ENCODE measurements at places on chromosomes 13 and 19. TPM values are rescaled to one million over a fixed set of nuclear protein-coding genes. Genes with fewer than 3 reads are reported as not detected.

The CABP5 gene
- not detected for total RNA-seq

The NANOS2 gene
- not detected for total RNA-seq

The DACT3 gene
- total RNA-seq = 3.7 TPM

The TMEM238 gene
- 10.1 TPM for total RNA-seq

The KIR2DL1 gene
- not detected for total RNA-seq

The SYDE1 gene
- total RNA-seq = 2.4 TPM

The PSG2 gene
- not detected for total RNA-seq

The BRSK1 gene
- 6.4 TPM for total RNA-seq

The PSG6 gene
- not detected for total RNA-seq

The RDH8 gene
- total RNA-seq = not detected

The GRK1 gene
- not detected for total RNA-seq

The LILRA1 gene
- not detected for total RNA-seq

The PCCA gene
- total RNA-seq = 8.3 TPM

The ALOX5AP gene
- total RNA-seq = 16.4 TPM

The ADGRE2 gene
- total RNA-seq = 0.48 TPM

The MCOLN1 gene
- total RNA-seq = 12.4 TPM

The PDE4C gene
- total RNA-seq = not detected

The NALCN gene
- not detected for total RNA-seq

The ZNF729 gene
- not detected for total RNA-seq

The TPTE2 gene
- not detected for total RNA-seq

The ZNF491 gene
- 0.56 TPM for total RNA-seq

The IZUMO2 gene
- total RNA-seq = not detected

The CEACAM1 gene
- total RNA-seq = 3.3 TPM

The RAB20 gene
- 10.7 TPM for total RNA-seq

The IQCN gene
- 0.29 TPM for total RNA-seq

The CCDC159 gene
- total RNA-seq = 6.9 TPM

The ZNF429 gene
- total RNA-seq = 6.7 TPM

The IL4I1 gene
- total RNA-seq = 2.9 TPM

The C5AR1 gene
- total RNA-seq = 1.4 TPM

The MVB12A gene
- 27.4 TPM for total RNA-seq

The PPP1R13L gene
- total RNA-seq = 3.6 TPM

The DCT gene
- 0.16 TPM for total RNA-seq

The TDRD12 gene
- total RNA-seq = 0.06 TPM

Data from activated naive CD8-positive, alpha-beta T cell treated with anti-CD3 and anti-CD28 coated beads for 36 hours (primary cell).